ENCODE measurements at places on chromosomes 1 and 21. TPM values are rescaled to one million over a fixed set of nuclear protein-coding genes. Genes with fewer than 3 reads are reported as not detected.

GRCh38 chr21:43956670-43957035, 55.5 kb upstream of the TRAPPC10 start:
- no peak for DNase-seq

GRCh38 chr1:150235294-150235851, 539 bp downstream of the ANP32E start:
- no peak for DNase-seq

DNA sequence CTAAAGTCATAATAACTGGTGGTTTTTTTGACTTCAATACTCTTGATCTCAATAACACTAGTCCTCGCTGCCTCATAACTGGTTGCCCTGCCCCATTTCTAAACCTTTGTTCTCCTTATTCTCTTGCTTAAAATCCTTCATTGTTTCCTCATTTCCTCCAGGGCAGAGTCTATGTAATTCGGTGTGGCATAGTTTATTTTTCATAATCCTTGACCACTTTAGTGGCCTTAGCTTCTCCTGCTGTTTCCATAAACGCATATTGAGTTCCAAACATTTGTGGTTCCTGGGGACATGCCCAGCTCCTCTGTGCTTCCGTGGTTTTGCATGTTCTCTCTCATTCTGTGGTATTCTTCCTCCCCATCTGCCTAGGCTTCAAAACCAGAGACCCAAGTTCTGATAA, 19.0 kb upstream of the TLCD4 start:
- DNase-seq = no peak

GRCh38 chr1:101929343-101929742, 67.4 kb downstream of the OLFM3 start:
- no peak for DNase-seq

DNA sequence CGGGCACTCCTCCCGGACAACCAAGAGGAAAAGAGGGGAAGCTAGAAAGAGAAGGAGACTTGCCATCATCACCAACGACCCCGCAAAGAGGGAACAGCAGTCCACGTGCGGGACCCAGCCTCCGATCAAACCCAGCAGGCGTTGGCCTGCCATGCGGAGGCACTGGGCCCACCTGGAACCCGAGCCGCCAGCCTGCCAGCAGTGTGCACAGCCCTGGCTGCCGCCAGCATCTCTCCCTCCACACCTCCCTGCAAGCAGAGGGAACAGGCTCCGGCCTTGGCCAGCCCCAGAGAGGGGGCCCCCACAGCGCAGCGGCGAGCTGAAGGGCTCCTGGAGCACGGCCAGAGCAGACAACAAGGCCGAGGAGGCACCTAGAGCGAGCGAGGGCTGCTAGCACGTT, 1244.7 kb upstream of the B3GALT2 start:
- no peak for DNase-seq

DNA sequence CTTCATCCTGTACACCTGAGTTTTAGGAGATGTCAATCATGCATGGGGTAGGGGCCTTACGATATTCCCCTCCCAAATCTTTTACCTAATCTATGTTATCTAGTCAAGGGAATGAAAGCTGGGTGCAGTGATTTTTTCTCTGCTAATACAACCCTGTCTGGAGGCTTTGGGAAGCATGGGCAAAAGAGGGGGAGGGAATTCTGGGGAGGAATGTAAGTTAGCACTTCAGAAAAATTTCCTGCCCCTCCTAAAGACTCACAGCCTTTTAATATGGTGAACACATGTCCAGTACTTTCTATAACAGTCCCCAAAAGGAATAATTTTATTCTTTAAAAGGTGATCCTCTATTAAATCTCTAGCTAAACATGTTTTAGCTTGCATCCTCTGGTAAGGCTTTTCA, 25.6 kb upstream of the PRELP start:
- no peak for DNase-seq

- DNase-seq = no peak
These were observed 3.5 kb downstream of the CRNN start for GRCh38 chr1:152410599-152410998.

- no peak for DNase-seq
These were observed 267.0 kb downstream of the KCTD3 start for GRCh38 chr1:215833941-215834729.

GRCh38 chr1:15740924-15741850, 1.1 kb upstream of the TMEM82 start:
- peak; percentile 78 for DNase-seq

- no peak for DNase-seq
These were observed 62.3 kb downstream of the PTGS2 start for GRCh38 chr1:186617926-186618325.

DNA sequence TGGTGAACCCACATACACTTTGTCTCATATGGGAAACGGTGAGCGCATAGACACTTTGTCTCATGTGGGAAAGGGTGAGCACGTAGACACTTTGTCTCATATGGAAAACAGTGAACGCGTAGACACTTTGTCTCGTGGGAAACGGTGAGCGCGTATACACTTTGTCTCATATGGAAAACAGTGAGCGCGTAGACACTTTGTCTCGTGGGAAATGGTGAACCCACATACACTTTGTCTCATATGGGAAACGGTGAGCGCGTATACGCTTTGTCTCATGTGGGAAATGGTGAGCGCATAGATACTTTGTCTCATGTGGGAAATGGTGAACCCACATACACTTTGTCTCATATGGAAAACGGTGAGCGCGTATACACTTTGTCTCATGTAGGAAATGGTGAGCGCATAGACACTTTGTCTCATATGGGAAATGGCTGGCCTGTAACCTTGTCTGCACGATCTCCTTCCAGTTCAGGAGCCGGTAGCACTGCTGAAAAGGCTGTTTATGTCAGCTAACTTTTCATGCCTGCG, 50.7 kb upstream of the TRAPPC10 start:
- DNase-seq = no peak

DNA sequence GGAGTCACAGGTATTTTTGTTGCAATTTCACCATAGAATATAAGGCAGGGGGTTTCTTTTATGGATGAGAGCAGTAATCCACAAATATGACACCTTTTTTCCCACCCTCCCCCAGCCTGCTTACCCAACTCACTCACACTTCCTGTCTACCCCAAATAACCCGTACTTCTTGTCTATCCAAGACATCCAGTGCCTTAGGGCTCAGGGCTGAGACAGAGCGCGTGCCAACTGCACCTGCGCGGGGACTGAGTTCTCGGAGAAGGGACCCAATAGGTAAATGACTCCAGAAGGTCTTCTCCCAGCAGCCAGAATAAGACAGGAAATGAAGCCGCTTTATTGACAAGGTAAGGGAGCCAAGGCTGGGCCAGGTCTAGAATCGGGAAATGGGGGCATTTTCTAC, 369.1 kb downstream of the SIPA1L2 start:
- no peak for DNase-seq

- DNase-seq = no peak
These were observed 3.0 kb downstream of the GLUL start for GRCh38 chr1:182388392-182389134.

DNA sequence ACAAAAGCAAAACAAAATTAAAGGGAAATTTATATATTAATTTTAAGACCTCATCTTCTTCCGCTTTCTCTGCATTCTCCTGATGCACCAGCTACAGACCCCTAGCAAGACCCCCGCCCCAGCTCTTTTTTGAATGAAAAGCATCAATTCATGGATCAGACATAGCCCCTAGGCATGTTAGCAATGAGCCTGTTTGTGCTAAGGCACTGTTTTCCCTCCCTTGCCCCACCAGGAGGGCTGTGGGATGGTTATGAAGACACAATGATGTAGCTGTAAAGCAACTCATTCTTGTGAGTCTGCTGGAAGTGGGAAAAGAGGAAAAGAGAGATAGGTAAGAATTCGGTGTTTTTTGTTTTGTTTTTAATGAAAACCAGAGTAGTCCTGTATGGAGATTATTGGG, 88.5 kb upstream of the ZBTB18 start:
- DNase-seq = no peak

- DNase-seq = no peak
These were observed 39.4 kb downstream of the ZP4 start for GRCh38 chr1:237851210-237851845.

- DNase-seq = no peak
These were observed 50.2 kb downstream of the GADD45A start for GRCh38 chr1:67735206-67735605.

DNA sequence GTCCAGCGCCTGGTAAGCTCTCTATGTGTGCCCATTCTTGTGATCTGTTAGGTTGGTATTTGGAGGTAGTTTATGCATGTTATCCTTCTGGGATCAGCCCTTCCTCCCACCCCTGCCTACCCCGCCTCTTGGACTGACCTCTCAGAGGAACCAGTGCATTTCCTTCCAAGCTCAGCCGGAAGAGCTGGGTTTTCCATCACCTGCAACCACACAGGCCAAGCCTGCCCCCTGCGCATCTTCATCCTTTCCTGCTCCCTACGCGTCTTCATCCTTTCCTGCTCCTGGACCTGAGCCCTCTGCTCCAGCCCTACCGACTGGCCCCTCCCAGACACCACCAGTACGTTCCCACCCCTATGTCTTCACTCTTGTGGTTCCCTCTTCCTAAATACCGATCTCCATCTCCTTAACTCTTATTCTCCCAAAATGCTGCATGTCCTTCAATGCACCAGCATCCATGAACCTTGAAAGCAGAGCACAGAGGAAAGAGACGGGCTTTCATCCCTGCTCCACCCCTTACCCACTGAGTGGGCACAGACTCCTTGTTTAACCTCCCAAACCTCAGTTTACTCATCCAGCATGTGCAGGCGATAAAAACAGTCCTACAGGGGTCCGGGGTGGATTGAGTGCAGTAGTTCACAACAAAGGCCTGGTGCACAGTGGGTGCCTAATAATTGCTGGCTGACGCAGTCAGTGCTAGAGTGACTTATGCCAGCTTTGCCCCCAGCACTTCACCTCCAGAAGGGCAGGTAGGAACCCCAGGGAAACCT, 526.3 kb downstream of the MATN1 start:
- no peak for DNase-seq

- DNase-seq = no peak
These were observed 4.1 kb downstream of the SLX9 start for GRCh38 chr21:44943686-44944550.

GRCh38 chr1:96474985-96475743, 246.4 kb upstream of the PTBP2 start:
- no peak for DNase-seq

DNA sequence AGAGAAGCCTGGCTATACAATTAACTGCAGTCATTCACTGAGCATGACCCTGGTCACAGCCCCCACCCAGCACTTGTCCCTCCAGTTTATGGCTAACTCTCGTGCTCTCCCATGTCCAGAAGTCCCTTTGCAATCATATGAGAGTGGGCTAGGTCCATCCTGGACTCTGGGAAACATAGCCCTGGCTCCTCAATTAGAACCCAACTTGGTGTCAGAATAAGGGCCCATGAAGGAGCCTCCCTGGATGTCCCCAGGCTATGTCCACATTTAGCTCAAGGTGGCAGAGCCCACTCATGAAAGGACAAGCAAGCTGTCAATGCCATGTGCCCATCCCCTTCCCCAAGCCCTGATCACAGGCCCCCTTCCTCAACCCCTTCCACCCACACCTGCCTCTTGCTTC, 27.4 kb upstream of the HPDL start:
- DNase-seq = no peak

DNA sequence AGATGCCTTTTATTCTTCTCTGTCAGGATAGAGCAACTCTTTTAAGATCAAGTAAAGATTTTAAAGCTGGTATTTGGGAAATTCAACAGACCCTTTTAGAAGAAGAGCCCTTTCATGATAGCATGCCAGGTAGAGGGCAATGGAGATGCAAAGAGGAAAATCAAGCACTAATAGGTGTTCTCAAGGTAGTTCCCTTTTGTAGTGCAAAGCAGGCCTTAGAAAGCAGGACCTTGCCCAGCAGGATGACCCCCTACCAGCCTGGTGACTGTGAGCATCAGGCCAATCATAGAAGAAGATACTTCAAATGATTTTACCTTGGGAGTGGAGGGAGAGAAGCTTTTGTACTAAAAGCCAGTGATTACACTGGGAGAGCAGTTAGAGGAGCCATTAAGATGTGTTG, 381.4 kb upstream of the ZRANB2 start:
- no peak for DNase-seq

- no peak for DNase-seq
These were observed 33.6 kb upstream of the ZZZ3 start for GRCh38 chr1:77716065-77716464.

KTI12 gene
- 8.3 TPM for total RNA-seq

GBP3 gene
- total RNA-seq = not detected

MYBPHL gene
- total RNA-seq = not detected

RBM11 gene
- total RNA-seq = 7.4 TPM

GPR157 gene
- total RNA-seq = 1.1 TPM

ABCA4 gene
- 2.0 TPM for total RNA-seq

PTPRF gene
- total RNA-seq = 520 TPM

GADD45A gene
- 47.7 TPM for total RNA-seq
